ENCODE measurements at places on chromosomes 7 and 10. TPM values are rescaled to one million over a fixed set of nuclear protein-coding genes. Genes with fewer than 3 reads are reported as not detected.

- DNase-seq, result no peak
Observed at GRCh38 chr7:129122078-129122750, 22.3 kb upstream of the TSPAN33 start.

- DNase-seq, result no peak
Observed at GRCh38 chr10:47286591-47287315, 13.2 kb upstream of the GDF10 start.

GRCh38 chr7:130266258-130266960 is at the start of gene CPA2:
CPA2 (plus strand) TSS chr7:130266863; CDS start chr7:130266882, 19 bp downstream.
- DNase-seq, result no peak

- no peak for DNase-seq
Observed at GRCh38 chr7:146366938-146367337, 250.3 kb downstream of the CNTNAP2 start.

DNA sequence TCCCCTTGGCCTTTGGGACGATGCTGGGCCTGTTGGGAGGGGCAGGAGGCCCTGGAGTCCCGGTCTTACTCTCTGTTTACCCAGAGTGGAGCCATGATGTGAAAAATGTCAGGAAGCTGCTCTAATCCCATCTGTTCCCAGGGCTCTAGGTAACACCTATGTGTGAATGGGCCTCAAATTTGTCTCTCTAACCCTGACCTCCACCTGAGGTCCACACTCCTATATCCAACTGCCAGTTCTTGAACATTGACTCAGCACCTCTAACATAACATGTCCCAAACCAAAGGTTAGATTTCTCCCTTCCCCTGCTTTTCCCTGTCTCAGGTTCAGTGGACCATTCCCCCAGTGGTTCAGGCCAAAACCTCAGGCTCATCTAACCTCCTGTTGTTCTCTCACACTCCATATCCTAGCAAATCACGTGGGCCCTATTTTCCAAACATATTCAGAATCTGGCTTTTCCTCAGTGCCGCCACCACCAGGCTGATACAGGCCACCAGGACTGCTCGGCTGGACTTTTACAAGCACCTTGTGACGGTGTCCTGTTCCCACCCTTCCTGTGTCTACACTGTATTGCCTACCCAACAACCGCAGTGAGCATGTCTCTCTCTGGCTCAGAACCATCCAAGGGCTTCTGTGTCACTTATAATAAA is 130.6 kb downstream of the ATXN7L1 start:
- no peak for DNase-seq

- no peak for DNase-seq
Observed at GRCh38 chr7:151454305-151454704, 14.4 kb upstream of the CRYGN start.

DNA sequence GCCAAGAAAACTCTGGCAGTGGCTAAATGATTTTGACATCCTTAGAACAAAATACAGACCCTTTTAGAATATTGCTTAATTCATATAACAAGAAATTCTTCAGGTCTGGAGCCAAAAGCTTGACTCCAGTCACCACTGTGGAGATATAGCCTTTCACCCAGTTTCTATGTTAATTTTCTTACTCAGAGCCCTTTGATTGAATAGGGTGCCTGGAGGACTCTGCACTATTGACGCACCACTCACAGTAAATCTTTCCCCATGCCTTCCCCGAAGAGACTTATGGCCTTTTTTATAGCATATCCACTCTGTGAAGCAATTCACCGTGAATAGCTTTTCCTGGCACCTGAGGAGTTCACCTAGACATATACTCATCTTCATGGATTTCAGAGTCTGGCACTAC is 613.8 kb downstream of the ZWINT start:
- no peak for DNase-seq

GRCh38 chr7:131109759-131110296 is 217.8 kb upstream of the MKLN1 start:
- DNase-seq, result peak; percentile 83

GRCh38 chr7:15581352-15581951 is 19.6 kb upstream of the AGMO start:
- no peak for DNase-seq

- no peak for DNase-seq
Observed at GRCh38 chr7:43749383-43749940, 9.0 kb upstream of the BLVRA start.

DNA sequence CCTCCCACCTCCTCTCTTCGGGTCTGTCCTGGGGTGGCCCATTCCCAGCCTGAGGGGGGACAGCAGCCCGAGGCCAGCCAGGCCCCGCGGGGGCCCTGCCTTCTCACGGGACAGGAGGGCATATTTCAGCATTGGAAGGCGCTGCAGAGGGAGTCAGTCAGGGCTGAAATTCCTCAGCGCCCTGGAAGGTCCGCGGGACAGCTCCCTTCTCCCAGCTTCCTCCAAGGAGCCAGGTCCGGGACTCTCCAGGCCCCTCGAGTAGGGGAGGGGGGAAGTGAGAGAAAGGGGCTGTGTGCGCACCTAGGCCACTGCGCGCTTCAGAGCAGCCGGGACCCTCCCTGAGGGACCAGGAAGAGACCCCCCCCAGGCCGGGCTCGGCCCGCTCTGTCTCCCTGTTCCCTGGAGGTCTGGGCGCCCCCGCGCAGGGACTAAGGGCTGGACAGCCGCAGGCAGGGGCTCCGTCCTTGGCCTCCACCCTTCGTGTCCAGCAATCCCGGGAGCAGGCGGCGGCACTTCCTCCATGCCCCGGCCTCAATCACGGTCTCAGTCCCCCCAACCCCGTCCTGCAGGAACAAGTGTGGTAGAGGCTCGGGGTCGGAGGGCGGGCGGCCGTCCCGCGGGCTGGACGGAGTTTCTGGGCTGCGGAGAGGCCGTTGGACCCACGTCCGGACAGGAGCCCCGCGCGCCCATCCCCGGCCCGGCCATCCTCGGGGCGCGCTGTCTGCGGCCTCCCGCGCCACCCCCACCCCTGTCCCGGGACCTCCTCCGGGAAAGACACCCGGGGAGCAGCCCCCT is 6.0 kb upstream of the ELFN1 start:
- DNase-seq, result peak; percentile 33

DNA sequence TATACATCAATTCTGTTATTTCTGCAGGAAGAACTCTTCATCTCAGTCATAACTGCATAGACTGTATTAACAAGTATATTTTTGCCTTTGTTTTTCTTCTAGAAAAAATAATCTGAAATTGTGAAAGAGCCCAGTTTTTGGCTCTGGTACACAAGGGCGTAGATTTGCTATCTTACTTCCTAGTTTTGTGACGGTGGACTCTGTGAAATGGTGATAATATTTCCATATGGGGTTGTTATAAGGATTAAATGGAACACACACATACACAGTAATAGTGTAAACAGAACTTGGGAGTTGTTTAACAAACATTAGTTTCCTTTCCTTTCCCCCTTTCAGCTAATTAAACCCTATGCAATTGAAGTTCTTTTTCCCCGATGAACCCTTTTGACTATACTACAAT is 108.7 kb downstream of the MKLN1 start:
- no peak for DNase-seq

GRCh38 chr7:30888747-30889146 is 22.9 kb upstream of the AQP1 start:
- no peak for DNase-seq

GRCh38 chr10:30675791-30676718 is 46.5 kb upstream of the LYZL2 start:
- DNase-seq, result no peak

DNA sequence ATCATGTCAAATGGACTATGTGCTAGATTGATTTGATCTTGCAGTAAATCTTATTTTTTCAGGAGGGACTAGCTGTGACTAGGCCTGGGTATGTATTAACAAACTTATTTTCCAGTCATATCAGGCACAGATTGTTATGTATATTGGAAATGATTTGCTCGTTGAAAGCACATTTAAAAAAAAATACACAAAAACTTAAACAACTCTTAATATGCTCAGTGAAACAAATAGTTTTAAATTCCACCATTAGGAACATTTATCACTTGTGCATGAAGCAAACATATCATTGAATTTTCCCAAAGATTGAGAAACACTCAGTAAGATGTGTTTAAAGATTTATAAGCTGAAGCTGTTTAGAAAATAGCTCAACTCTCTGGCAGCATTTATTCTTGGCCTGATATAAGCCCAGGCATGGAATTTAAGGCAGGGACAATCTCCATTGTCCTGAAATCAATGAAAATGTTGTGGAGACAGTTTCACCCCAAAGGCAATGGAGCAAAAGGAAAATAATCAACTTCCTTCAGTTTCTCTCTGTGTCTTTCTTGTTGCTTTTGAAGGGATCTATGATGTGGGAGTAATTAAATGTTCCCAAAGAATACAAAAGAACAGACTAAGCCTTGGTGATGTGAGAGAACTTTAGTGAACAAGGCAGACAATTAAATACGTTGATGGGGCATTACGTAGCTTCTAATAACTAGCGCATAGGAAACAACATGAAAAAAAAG is 250.3 kb downstream of the GPR37 start:
- DNase-seq, result no peak

- no peak for DNase-seq
Observed at GRCh38 chr10:95531058-95531809, 29.9 kb downstream of the SORBS1 start.

DNA sequence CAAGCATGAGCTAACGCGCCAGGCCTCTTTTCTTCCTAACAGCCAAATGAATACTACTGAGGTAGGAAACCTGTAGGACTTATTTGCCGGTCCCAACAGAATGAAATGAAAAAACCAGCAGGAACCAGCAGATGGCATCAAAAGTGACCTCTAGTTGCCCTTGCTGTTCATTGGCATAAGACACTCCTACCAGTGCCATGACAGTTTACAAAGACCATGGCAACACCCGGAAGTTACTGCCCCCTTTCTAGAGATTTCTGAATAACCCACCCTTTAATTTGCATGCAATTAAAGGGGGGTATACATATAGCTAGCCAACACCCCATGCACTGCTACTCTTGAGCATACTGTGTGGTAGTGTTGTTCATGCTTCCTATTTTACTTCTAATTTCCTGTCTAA is 65.2 kb downstream of the ATE1 start:
- DNase-seq, result no peak

- DNase-seq, result peak; percentile 44
Observed at GRCh38 chr10:86967481-86967941, 771 bp upstream of the ADIRF start.

DNA sequence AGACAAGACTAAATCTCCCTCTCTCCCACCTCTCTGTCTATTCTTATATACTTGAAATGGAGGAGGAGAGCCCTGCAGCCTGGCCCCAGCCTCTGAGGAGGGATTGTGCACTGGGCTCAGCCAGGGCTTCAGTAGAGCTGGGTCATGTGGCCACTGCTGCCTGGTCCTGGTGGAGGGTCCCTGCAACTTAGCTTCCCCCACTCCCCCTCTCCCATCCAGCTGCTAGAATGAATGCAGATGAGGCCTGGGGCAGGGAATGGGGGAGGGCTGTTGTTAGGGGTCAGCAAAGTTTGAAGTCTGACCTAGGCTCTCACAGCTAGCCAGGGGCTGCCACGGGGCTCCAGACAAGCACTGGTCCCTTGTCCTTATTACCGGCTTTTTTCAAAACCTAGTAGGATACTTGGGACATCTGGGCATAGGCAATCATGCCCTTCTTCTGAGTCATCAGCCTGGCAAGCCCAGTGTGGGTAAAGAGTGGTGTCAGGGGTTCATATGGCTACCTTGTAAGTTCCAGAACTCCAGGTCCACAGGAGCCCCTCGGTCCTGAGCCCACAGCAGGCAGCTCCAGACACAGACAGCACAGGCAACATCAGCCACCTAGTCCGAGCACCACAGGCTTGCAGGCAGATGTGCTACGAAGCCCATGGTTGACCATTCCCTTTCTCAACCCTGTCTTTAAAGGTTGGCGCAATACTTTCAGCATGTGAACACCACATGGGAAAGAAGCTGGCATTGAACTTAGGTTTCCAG is 12.8 kb upstream of the CXCL12 start:
- no peak for DNase-seq

DNA sequence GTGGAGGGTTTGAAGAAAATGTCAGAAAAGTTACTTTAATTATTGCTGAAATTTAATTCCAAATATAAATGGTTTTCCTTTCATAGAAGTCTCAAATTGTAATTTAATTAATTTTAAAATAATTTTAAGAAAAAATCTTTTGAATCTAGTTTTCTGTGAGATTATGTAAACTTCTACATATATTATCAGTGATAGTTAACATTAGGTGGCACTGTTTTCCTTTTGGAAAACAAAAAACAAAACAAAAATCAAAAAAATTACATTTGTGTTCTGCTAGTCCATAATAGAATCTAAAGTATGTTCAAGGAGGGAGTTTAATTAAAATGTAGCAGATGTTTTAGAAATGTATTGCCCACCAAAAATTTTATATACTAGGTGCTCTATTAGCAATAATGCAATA is 1456.7 kb downstream of the REEP3 start:
- no peak for DNase-seq

DNA sequence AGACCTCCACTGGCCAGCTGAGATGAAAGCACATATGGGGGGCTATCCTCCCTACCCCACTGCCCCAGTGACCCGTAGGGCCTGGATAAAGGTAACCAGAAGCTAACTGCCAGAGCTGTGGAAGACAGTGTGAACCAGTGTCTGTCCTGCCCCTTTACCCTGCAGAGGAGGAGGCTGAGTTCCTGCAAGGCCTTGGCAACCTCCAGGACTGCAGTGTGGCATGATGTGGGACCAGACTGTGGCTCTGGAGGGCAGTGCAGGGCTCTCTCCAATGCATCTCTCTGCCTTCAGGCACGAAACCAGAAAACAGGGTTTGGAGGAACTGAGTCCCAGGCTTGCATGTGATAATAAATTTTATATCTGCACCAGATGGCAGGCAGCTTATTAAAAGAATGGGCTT is 93.1 kb downstream of the EPC1 start:
- DNase-seq, result no peak

- no peak for DNase-seq
Observed at GRCh38 chr7:157054927-157055326, 44.5 kb upstream of the MNX1 start.

DNA sequence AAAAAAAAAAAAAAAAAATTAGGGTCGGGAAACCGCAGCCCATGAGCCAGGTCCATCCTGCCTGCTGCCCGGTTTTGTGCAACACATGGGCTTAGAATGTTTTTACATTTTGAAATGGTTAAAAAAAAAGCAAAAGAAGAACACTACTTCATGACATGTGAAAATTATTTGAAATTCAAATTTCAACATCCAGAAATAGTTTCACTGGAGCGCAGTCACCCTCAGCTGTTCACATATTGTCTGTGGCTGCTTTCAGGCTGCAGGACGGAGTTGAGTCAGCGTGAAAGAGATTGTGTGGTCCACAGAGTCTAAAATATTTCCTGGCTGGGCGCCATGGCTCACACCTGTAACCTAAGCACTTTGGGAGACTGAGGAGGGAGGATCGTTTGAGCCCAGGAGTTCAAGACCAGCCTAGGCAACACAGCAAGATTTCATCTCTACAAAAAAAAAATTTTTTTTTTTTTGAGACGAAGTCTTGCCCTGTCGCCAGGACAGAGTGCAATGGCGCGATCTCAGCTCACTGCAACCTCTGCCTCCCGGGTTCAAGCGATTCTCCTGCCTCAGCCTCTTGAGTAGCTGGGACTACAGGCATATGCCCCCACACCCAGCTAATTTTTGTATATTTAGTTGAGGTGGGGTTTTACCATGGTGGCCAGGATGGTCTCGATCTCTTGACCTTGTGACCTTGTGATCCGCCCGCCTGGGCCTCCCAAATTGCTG is 63.9 kb upstream of the ECHDC3 start:
- DNase-seq, result no peak

Gene LIPK
- not detected for total RNA-seq

Gene WNT2
- 2.2 TPM for total RNA-seq

Gene TTYH3
- total RNA-seq, result 32.3 TPM

Gene SFTPA1
- total RNA-seq, result 0.91 TPM

Gene FAM237B
- total RNA-seq, result not detected

Gene CC2D2B
- 7.0 TPM for total RNA-seq

Gene VIPR2
- total RNA-seq, result 4.8 TPM

Gene CUBN
- total RNA-seq, result 2.4 TPM

Gene SRGN
- 50.0 TPM for total RNA-seq

Data from ureter (tissue), 1 donor.